ENCODE measurements at places on chromosomes 11 and 22.

DNA sequence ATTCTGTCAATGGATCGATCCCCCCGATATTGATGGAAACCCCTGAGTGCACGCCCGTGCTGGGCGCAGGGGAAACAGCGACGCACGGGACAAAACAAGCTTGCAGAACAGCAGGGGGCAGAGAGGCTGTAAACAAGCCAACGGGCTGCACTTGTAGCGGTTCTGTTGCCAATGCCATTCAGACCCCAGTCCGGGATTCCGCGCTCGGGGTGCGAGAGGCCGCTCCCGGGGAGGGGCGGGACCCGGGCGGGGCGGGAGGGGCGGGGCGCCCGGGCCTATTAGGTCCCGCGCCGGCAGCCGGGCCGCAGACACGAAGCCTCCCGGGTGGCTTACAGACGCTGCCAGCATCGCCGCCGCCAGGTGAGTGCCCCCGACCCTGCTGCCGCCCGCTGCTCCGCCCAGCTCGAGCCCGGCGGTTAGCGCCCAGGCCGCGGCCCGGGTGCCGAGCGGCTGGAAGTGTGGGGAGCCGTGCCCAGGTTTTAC lies at the start of gene BIK:
TSS of gene BIK (plus strand) at position 307 of the 483 bp plus-strand sequence. CDS start 13,273 bp downstream, outside the sequence.
- peak; percentile 49 for DNase-seq

- DNase-seq: no peak
Measured at GRCh38 chr11:33774736-33775466, 581 bp upstream of the FBXO3 start.

GRCh38 chr11:68508425-68508824 lies 47.9 kb downstream of the PPP6R3 start:
- DNase-seq: no peak

- no peak for DNase-seq
Measured at GRCh38 chr11:35250621-35251020, 111.7 kb downstream of the CD44 start.

DNA sequence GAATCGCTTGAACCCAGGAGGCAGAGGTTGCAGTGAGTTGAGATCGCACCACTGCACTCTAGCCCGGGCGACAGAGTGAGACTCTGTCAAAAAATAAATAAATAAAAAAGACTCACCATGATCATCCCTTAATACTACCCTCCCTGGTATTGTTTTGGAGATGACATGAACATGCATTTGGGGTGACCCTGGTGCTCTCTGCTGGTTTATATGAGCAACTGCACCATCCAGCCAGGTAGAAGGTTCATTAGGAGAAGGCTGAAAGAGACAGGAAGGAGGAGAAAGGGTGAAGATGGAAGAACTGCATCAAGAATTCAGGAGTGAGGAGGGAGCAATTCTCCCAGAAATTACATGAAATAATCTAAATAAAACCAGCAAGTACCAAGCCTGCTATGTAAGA lies 37.8 kb downstream of the SLC5A1 start:
- DNase-seq: peak; percentile 51

DNA sequence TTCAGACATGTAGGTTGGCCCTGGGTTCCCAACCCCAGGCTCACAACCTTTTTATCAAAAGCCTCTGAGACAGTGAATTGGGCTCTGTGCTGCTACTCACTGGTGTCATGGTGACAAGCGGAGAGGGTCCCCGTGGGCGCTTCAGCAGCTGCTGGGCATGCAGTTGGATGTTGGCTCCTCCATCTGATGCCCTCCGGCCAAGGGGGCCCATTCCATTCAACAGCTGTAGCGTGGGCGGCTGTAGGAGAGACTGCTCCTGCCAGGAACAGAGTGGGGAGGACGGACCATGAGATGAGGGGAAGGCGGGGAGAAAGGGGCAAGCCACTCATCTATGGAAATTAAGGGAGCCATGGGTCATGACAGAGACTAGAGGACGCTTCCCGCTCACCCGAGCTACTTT lies 36.0 kb upstream of the APOA1 start:
- no peak for DNase-seq

DNA sequence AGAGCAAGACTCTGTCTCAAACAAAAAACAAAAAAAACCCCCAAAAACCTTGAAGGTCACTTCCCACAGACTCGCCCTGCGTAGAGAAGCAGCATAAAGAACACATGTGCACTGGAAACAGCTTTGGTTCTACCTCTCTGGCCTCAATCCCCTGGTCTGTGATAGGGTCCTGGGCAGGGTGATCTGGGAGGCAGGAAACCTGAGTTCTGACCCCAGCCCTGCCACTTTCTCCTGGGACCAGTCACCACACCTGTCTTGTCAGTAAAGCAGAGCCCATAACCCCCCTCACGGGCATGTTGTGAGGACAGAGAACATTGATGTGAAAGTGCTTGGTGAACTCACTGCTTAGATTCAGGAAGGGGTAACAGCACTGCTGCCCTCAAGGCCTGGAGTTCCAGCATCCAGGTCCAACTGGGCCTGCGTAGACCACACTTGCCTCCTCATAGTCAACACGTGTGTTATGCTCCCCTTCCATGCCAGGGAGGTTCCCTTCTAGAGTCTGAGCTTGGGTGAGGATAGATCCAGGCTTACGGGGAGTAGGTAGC lies 11.4 kb downstream of the UCP2 start:
- DNase-seq: no peak

- DNase-seq: no peak
Measured at GRCh38 chr11:108368134-108368533, 99.2 kb downstream of the C11orf65 start.

DNA sequence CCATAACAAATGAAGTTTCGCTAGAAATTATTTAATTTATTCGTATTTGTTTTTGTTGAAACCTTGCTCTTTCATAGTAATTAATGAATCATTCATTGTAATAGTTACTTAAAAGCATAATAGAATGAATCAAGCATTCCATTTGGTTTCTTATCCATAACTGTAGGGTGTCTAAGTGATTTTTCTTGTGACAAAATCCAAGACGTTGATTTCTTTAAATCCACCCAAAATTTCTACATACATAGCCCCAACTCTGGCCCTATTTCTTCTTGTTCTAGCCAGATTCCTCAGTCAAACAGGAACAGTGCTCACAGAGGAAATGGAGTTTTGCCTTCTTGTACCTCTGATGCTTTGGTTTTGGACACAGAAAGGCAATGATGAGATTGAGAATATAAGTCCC lies 25.5 kb downstream of the UBASH3B start:
- no peak for DNase-seq

GRCh38 chr11:92268546-92268945 lies 43.9 kb downstream of the FAT3 start:
- DNase-seq: no peak

GRCh38 chr11:110367571-110367970 lies 62.2 kb upstream of the FDX1 start:
- DNase-seq: no peak

GRCh38 chr11:40302669-40303068 lies 1156.8 kb downstream of the LRRC4C start:
- DNase-seq: no peak

GRCh38 chr11:14089690-14090462 lies 127.4 kb downstream of the SPON1 start:
- DNase-seq: no peak

DNA sequence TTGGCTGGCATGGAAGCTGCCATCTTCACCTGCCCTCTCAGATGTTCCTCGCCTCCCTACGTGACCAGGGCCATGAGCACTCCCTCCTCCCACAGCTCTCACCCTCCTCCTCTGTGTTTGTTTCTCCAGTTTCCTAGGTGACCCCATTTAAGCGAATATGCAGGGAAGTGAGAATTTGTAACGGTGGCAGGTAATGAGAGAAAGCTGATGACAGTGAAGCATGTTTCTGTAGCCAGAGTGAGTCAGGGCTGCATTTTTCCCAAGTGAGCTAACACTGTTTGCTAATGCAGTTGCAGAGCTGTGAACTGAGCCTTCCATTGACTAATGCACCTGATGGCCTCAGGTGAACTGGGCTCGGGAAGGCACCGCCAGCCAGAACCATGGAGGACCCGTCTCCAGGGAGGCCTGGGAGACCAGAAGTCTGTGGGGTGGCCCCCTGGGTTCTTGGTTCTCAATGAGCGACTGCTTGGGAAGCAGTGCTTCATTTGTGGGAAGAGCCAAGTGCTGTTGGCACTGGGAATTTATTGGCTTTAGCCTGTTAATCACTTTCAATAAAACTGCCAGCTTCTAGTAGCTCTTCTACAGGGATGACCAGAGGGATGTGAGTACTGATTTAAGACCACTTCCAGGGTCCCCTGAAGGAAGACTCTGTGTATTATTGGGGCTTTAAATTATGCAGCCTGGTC lies 64.5 kb downstream of the BARX2 start:
- peak; percentile 60 for DNase-seq

DNA sequence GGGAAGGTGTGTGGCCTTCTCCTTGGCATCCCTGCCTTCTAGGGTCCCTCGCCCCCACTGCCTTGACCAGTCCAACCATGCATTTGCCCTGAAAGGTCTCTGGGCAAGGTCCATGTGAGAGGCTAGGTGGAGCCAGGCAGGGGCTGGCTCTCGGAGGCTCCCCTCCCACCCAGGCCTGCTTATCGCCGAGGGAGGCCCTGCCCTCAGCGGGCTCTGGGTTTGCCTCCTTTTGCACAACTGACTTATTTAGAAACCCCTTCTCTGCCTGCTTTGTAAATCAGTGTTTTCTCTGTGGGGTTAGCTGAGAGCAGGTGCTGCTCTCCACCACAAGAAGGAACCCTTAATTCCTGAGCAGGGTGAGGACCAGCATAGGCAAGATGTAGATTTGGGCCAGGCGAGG lies 47.7 kb downstream of the CD82 start:
- no peak for DNase-seq

- DNase-seq: no peak
Measured at GRCh38 chr11:68295940-68296339, 16.5 kb upstream of the LRP5 start.

- no peak for DNase-seq
Measured at GRCh38 chr11:42311944-42312343, 852.5 kb upstream of the LRRC4C start.

DNA sequence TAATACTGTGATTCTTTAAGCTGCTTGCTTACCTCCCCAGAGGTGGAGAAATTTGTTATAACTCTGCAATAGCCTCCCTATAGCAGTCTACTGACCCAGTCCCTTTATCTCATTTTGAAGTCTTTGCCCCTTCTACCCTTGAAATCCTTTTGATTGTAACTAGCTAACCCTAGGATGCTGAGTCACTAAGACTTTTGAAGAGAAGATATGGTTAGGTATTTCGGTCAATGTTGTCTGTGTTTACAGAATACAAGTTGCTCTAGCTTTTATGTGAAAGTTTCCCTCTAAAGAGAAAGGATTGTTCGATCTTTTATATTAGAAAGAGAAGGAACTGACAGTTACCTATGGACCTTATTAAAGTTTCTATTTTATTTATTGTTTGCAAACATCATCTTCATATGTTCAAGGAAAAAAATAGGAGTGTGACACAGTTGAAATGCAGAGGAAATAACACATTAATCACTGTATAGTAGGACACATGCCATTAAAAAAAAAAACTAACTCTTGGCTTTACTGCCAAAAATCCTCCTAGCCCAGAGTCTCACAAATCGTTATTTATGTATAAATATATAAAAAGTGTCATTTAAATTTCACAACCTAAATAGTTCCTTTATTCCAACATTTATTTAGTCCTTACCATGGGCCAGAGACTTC lies 3.1 kb downstream of the HYLS1 start:
- no peak for DNase-seq

GRCh38 chr11:86736291-86737143 lies 63.8 kb upstream of the PRSS23 start:
- DNase-seq: no peak

DNA sequence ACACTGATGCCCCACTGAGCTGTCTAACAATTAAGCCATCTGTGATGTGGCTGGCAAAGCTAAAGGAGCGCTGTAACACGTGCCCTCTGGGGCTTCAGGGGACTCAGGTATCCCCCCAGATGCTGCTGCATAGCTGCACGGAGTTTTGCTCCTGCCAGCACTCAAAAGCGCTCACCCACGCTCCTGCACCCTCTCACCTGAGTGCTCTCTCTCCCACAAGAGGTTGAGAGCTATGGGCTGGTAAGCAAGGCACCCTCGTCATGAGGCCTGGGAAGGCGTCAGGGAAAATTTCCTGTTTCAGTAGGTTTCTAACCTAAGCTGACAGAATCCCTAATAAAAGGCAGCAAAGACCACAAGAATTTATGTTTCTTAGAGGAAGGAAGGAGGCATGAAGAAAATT lies 850.3 kb downstream of the OPCML start:
- DNase-seq: no peak

DNA sequence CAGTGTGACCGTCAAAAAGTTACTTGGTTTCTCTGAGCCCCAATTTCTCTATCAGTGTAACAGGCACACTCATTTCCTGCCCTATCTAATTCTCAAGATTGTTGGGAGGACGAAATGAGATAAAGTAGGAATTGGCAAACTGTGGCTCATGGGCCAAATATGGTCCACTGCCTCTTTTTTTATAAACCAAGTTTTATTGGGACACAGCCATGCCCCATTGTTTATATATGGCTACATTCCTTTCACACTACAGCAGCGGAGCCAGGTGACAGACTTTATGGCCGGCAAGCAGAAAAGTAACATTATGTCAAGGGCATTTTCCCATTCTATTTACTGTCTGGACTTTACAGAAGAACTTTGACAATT lies 116.7 kb upstream of the TIMP3 start:
- no peak for DNase-seq

DNA sequence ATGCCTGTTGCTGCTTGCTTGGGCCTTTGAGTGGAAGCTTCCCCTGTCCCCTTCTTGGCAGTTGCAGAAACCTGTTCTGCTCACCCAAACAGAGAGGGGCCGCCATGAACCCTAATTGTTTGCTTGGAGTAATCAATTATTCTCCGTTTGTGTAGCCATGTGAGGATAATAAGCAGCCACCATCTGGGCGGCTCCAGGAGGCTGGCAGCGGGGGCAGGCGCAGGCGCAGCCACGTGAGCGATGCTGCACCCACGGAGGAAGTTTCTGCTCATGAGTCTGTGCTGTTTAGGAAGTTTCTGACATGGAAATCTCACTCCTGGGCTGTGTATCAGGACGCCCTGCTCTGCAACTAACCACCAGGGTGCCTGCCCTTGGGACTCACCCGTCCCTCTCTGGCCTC lies 90.1 kb downstream of the MPPED1 start:
- no peak for DNase-seq

GRCh38 chr11:66974724-66975404 lies at the start of gene C11orf86:
Gene C11orf86, plus strand, starts transcription at chr11:66975304. Its CDS starts 59 bp downstream, at chr11:66975363.
- no peak for DNase-seq

GRCh38 chr22:43205748-43206508 lies 19.0 kb upstream of the TTLL12 start:
- no peak for DNase-seq

DNA sequence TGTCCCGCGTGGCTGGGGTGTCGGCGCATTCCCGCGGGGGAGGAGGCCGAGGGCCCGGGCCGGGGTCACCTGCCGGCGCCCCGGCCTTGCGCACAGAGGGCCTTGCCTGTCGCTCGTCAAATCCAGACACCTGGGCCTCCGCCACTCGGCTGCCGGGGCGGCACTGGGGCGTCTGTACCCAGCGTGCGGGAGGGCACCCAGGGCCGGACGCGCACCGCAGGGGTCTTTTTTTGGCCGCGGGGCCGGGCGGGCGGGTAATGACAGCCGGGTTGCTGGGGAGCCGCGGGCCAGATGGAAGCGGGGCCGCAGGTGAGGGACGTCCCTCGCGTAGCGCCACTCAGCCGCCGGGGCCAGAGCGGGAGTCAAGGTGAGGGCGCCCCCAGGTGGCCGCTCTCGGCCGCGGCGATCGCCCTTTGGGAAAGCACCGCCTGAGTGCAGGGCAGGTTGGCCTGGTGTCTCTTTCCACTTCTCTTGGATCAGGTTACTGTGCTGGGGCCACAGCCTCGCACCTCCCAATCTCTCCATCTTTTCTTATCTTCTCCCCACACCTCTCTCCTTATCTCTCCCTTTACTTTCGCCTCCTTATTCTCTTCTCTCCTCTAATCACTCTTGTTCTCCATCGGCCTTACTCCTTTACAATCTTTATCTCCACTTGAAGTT lies 3.5 kb downstream of the PHLDB1 start:
- peak; percentile 90 for DNase-seq

GRCh38 chr22:33515795-33516194 lies 404.5 kb downstream of the LARGE1 start:
- DNase-seq: no peak

All from activated naive CD4-positive, alpha-beta T cell treated with anti-CD3 and anti-CD28 coated beads for 36 hours (primary cell).